ENCODE measurements at places on chromosomes 11 and 22.
A peak's percentile ranks its signal among the peaks of the same experiment; 100 is the strongest.

- DNase-seq: no peak
Measured at GRCh38 chr11:31326470-31327148, 42.9 kb downstream of the DCDC1 start.

GRCh38 chr11:48051217-48051830 is 71.0 kb downstream of the PTPRJ start:
- no peak for DNase-seq

DNA sequence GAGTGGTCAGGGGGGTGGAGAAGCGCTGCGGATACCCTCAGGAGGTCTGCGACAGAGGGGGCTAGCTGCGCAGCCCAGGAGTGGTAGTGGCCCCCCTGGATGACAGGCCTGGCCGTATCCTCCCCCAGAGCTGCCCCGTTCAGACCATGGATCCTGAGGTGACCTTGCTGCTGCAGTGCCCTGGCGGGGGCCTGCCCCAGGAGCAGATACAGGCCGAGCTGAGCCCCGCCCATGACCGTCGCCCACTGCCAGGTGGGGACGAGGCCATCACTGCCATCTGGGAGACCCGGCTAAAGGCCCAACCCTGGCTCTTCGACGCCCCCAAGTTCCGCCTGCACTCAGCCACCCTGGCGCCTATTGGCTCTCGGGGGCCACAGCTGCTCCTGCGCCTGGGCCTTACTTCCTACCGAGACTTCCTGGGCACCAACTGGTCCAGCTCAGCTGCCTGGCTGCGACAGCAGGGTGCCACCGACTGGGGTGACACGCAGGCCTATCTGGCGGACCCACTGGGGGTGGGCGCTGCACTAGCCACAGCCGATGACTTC is 505 bp downstream of the NUDT22 start:
- DNase-seq: no peak

GRCh38 chr22:35257002-35257320 is 332 bp upstream of the HMGXB4 start:
- DNase-seq: no peak

DNA sequence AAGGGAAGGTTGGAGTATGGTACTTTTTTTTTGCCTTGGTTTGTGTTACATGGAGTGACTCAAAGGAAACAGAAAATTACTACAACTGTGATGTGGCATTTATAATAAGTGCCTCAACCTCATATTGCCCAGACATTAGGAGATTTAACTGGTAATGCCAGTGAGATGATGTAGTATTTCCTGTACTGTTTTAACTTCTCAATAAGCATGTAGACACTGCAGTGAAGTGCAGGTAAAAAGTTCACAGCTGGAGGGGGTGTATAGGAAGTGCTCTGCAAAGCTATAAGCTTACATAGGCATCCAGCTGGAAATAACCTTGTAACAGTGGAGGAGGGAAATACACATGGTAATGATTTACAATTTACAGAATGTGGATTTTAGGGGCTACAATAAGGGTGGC is 138.2 kb upstream of the MTMR2 start:
- DNase-seq: no peak

DNA sequence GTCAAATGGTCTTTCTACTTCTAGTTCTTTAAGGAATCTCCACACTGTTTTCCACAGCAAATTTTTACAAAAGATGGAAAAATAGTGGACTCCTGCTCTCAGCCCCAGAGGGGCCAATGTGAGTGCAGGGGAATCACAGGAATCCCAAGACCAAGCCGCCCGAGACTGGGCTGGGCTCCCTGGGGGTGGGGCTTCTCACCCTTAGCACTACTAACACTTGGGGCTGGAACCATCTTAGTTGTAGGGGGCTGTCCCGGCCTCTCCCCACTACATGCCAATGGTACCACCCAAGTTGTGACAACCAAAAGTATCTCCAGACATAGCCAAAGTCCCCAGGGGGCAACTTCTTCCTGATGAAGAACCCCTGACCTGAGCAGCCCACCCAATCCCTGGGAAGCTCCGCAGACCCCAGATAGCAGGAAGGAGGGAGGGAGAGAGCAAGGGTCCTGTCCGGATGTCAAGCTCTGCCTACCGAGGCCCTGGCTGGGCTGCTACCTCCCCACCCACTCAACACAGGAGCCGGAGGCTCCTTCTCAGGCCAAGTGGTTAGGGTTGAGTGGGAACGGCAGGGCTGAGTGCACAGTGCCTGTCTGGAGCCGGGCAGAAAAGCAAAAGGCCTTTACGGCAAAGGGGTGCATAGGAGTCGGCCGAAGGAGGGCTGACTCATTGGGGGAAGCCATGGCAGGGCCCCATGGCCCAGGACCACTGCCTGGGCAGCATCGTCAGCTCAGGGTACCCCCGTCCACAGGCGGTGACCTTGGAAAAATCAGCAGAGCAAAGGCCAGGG is 122.5 kb upstream of the FGF3 start:
- DNase-seq: no peak

GRCh38 chr11:36400766-36401455 is 104.8 kb downstream of the PRR5L start:
- no peak for DNase-seq

GRCh38 chr11:13140028-13140870 is 131.1 kb downstream of the RASSF10 start:
- no peak for DNase-seq

DNA sequence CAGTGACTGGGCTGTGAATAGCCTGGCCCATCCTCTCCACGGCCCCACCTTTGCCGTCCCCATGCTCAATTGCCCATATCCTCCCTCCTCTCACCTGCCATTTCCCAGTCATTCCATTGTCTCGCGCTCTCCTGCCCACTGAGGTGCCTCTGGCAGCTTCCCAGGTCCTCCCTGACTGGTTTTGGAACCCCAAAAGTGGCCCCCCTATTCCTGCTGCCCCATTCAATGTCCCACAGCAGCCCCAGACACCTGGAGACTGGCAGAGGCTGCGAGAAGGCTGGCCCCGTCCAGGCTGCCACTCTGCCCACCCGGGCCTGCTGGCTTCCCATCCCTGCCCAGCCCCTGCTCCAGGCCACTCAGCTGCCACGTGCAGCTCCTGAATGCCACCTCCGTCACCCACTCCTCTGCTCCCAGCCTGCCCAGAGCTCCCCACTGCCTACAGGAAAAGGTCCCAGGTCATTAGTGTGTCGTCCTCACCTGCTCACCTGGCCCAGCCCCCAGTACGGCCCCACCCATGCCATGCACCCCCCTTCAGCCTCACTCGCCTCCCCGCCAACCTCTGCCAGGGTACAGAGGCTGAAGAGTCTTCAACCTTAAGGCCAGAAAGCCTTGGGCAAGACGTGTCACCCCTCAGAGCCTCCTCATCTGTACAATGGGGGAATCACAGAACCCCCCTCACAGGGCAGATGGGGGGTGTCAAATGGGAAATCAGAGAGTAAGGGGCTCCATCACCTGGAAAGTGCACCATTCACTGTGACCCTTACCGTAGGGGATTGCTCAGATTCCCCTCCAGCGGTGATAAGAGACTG is 37.5 kb downstream of the KCNJ4 start:
- no peak for DNase-seq

- DNase-seq: no peak
Measured at GRCh38 chr11:33463059-33463458, 205.9 kb downstream of the HIPK3 start.

- DNase-seq: no peak
Measured at GRCh38 chr11:1844221-1845094, 5.7 kb downstream of the TNNI2 start.

- no peak for DNase-seq
Measured at GRCh38 chr22:50583294-50583861, 729 bp upstream of the CHKB start.

- DNase-seq: peak; percentile 99
Measured at GRCh38 chr11:76788661-76789442, 5.7 kb downstream of the TSKU start.

DNA sequence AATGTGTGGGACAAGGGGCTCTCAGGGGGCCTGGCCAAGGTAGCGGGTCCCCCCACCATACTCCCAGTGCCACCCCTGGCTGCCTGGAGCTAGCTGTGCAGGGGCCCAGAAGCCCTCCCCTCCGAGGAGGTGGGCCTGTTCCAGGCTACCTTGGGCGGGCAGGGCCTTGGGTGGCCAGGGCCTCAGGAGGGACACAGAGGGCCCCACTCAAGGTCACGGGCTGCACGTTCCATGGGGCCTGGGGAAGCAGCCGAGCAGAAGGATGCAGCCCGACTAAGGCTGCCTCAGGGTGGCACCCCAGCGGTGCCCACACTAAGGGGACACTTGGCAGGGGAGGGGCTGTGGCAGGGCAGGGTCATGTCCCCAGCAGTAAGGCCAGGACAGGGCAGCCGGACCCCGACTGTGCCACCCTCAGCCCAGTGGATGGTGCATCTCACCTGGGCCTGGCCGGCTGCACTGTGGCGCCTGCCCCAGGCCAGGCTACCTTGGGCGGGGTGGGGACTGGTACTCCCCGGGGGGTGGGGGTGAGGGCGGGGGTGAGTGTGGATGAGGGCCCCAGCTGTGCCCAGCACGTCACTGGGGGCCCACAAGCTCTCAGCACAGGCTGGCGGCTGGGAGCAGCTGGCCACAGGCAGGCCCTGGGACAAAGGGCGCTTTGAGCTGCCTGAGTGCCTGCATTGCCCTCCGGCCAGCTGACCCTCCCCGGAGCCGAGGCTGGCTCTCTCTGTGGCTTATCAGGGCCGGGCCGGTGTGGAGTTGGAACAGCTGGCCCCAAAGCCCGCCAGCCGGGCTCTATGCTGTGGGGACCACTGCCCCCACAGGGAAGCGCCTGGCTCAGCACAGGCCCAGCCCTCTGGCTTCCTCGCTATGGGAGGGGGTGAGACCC is 117.1 kb downstream of the KCNQ1 start:
- no peak for DNase-seq

DNA sequence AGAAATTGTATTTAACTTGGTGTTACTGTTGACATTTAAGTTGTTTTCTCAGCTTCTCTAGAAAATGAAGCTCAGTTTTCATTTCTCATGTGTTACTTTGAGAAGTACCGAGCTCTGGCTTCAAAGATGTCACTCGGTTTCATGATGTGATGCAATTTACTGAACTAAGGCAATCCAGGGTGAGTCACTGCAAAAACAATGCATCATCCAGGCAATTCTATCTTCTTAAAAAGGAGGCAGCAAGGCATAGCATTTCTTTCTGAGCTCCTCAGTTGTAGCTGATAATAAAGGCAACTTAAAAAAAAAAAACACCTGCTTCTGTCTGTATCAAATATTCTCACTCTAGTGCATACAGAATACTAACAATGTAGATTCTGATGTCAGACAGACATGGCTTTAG is 91.1 kb upstream of the KCNA4 start:
- no peak for DNase-seq

DNA sequence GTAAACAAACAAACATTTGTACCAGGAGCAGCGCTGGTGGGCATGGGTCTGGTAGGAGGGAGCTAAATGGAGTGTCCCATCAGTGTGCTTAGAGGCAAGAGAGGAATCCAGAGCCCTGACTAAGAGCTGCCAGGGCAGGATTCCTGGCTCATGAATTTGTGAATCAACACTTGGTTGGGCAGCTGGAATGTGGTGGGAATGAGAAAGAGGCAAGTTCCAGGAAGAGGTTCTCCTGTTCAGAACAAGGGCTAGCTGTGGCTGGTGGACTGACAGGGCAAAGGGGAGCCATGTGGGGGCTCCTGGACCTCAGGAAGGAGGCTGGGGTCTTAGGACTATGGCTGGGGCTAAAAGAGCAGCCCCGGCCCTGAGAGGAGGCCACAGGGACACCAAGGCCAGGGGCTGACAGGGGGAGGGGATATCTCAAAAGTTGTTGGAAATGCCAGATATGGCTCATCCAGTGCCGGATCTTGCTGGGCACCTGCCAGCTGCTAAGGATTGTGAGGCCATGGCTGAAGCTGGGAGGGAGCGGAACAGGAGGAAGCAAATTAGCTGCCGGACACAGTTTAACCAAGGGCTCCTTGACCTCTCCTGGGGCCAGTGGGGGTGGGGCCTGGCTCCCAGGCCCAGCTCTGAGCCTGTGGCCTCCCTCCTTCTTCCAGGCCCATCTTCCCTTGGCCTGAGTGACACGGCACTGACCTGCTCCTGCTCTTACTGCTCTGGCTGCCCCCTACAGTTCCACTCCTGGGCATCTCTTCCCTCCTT is 14.6 kb upstream of the P2RY6 start:
- no peak for DNase-seq

DNA sequence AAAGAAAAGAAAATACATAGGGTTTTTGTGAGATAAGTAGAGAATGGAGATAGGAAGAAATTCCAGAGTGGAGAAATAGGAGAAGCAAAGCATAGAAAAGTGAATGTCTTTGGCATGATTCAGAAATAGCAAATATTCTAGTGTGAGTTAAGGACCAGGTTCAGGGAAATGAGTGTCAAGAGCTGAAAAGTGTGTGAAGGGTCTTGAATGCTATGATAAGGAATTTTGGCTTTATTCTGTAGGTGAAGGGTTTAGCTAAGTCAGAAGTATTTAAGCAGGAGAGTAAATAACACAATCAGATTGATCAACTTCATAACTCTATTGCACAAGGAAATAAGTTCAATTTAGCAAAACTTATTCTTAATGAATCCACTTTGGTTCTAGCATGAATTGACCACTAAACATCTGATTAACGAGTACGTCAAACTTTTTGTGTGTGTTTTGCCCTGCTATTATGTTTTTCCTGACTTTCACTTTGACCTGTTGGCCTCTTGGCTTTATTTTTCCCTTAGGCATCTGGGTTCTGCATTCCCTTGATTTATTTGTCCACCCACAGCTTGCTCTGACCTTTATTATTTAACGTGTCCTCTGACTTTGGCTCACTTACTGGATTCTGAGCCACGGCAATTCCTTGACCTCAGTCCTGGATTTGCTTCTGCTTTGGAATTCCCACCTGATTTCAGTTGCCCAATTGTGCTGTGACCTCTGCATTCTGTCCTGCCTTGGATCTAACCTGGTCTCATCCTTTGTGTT is 11.9 kb upstream of the TMEM218 start:
- DNase-seq: no peak

DNA sequence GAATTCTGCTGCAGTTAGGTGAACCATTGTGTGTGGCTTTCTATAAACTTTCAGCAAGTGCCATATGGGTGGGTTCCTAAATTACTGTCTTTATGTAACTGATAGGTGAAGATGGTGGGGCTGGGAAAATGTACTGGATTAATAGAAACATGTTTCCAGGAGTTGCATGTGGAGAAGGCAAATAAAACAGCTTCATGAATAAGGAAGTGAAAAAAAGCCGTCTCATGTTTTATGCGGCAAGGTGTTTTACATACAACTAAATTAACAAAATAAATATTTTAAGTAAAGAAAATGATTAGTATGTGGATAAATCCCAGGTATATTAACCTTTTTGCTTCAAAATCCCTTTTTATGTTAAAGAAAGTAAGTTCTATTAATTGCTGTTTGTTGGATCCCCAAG is 67.2 kb downstream of the EXT2 start:
- no peak for DNase-seq

GRCh38 chr22:30557243-30557642 is 10.7 kb upstream of the SEC14L6 start:
- DNase-seq: no peak

All from LNCaP clone FGC (cell line).